Activated T-helper 2 cell treated with anti-CD3 and anti-CD28 coated beads, Interferon-gamma antibody, Interleukin-2, Interleukin-4, amounts not matched to agents 10 μg/mL and 5 μg/mL and 100 μg/mL, durations not matched to agents 14 hours and 24 hours and 36 hours (primary cell): ENCODE measurements at places on chromosomes 5 and 9.

GRCh38 chr5:25568989-25569625, 924.3 kb upstream of the CDH10 start:
- DNase-seq = no peak

DNA sequence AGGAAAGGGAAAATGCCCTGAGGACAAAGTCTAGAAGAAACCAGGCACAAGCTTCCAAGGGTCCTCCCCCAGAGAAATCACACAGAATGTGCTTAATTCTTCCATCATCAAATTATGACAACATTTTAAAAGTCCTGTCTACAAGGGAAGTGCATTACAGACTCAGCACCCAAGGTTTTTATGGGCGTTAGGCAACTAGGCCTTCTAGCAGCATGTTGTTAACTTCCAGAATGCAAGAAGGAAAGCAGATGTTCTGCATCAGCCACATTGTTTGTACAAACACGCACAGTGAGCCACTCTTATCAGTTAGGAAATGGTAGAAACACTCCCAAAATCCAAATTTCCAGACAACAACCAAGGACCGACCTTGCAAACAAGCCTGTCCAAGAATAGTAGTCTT, 26.5 kb downstream of the SMC5 start:
- DNase-seq = no peak

DNA sequence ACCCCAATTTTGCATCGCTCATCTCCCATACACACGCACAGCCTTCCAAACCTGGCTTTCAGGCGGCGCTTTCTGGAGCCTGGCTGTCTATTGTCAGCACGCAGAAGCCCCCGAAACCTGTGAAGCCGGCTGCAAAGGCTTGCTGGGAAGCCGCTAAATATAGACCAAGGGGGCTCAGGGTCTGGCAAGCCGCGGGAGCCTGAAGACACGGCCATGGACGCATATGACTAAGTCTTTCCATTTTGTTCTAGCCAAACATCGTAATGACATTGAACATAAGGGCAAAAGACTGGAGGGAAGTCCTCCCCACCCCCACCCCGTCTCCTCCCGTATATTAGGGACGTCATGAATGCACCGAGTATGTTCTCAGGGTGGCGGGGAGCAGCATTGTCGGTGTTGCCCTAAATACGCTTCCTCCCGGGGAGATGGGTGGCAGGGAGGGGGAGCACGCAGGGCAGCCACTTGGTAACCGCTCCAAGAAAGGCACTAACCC, 1.1 kb downstream of the CTNND2 start:
- DNase-seq = no peak

- no peak for DNase-seq
These were observed 86.7 kb downstream of the PHF2 start for GRCh38 chr9:93662952-93663572.

- no peak for DNase-seq
These were observed 169.0 kb downstream of the PDZD2 start for GRCh38 chr5:31807789-31808540.

DNA sequence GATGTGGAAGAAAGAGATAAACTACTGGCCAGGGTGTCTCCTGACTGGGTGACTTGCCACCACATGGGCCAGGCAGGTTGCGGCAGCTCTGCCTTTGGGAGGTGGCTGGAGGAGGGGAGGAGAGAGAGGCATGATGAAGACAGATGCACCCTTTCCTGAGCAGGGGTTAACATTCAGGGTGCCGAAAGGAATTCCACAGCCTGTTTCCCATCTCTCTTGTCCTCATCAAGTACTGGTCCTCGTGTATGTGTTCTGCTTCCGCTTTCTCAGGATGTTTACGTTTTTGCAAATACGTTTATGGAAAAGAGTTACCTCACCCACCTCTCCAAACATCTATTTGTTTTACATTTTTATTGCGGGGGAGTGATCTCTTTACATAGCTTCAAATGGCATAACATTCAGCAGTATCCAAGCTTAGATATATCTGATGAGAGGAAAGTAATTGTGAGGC, 73.4 kb downstream of the C9orf85 start:
- DNase-seq = no peak

DNA sequence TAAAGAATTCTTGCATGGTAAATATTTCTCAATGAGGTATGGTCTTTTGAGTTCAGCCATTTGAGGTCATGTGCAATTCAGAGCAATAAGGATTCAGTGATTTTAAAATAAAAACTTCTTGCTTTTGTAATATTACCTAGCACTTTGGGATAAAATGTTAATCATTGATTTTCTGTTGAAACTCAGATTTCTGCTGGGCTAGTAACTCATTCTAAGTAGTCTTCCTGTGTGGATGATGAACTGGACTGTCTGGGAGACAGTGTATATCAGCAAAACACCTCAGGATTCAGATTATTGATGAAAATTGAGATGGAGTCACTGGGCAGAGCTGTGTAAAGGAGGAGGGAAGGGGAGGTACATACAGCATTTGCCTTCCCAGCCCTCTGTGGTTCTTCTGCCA, 10.8 kb upstream of the PSAT1 start:
- DNase-seq = no peak

- no peak for DNase-seq
These were observed 167.0 kb downstream of the C5orf15 start for GRCh38 chr5:133801431-133801830.

DNA sequence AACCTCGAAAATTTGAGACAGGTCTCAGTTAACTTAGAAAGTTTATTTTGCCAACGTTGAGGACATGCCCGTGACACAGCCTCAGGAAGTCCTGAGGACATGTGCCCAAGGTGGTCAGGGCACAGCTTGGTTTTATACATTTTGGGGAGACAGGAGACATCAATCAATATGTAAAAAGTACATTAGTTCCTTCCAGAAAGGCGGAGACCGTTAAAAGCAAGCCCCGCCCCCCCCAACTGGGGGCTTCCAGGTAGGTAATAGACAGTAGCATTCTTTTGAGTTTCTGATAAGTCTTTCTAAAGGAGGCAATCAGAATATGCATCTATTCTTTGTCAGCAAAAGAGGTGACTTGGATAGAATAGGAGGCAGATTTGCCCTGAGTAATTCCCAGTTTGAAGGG, 599 bp upstream of the MOCS2 start:
- no peak for DNase-seq

DNA sequence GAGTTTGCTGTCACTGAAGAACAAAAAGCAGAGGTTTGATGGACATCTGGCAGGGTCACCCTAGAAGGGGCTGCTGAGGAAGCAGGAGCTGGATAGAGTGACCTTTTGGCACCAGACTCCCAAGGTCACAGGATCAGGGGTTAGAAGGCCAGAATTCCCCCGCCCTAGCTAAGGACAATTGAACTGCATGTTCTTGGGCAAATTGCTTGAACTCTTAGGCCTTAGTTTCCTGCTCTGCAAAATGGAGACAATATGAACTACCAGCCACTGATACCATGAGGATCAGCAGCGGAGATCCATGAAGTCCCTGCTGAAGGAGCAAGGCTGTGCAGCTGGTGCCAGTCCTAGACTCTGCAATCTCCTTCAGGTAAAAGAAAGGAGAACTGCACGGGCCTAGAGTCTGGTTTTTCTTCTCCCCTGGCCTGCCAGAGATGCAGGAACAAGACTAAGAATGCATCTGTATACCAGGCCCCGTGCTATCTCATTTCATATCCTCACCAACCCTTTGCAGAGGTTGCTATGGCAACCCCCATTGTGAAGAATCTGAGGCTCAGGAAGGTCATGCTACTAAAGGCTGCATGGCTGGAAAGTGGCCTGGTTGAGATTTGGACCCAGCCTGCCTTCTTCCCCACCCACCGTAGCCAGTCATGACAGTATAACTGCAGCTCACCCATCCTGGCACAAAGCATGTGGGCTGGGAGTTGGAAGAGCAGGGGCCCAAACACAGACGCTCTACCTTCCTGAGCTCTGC, 33.7 kb downstream of the CAMK2A start:
- no peak for DNase-seq

GRCh38 chr5:94908889-94909480, 290.5 kb downstream of the SLF1 start:
- DNase-seq = no peak

DNA sequence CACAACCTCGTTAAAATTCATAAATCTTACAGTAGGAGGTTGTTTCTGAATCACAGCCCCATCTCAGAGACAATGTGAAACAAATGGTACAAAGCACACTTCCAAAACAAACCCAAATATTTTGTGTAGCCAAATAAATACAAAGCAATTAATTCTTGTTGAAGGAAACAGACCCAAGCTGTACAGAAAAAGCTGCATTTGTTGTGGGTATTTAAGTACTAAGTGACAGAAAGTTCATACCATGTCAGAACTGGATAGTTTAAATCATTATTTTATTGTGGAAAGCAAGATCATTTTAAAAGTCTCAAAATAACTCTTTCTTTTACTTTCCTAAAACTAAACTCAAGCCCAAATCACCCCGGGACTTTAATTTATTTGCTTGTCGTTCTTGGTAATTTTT, 570.7 kb downstream of the ELAVL2 start:
- no peak for DNase-seq

GRCh38 chr5:2168601-2169429, 286.1 kb upstream of the IRX4 start:
- DNase-seq = no peak

DNA sequence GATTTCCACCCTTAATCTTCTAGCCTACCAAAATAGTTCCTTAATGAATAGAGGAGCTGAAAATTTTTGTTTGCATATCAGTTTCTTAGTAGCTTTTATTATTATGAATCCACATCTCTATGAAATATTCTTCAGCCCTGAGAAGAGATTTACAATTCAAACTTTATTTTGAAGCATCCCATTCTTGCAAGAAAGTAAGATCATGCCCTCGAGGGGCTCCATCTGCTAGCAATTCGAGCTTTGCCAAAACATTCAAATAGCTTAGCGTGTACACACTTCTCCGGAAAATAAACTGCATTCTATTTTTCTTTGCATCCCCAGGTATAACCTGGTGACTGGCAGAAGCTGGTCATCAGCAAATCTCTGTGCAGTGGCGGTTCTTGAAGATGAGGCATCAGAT, 370.7 kb downstream of the MTRR start:
- no peak for DNase-seq

GRCh38 chr9:14926941-14927624, 16.9 kb upstream of the FREM1 start:
- DNase-seq = no peak

DNA sequence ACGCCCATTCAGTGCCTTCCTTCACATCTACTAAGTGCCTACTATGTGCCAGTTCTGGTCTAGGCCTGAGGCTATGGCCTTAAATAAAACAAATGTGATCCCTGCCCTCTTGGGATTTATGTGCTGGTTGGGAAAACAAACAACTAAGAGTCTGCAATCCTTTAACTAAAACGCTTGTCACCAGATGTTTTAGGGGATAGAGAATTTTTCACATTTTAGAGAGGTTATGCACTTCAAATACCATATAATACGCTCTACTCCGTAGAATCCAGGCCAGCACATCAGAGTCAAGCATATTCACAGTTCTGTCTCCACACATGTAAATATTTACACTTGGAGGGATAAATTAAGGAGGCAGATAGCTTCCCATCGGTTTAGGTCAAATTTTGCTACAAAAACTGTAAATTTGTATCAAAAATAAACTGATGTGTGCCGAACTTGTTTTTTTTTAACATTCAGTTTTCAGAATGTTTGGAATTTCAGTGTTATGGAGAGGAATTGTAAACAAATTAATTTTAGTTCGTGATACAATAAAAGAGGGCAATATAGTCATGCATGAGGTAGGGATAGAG, 22.0 kb upstream of the ADRA1B start:
- DNase-seq = no peak

DNA sequence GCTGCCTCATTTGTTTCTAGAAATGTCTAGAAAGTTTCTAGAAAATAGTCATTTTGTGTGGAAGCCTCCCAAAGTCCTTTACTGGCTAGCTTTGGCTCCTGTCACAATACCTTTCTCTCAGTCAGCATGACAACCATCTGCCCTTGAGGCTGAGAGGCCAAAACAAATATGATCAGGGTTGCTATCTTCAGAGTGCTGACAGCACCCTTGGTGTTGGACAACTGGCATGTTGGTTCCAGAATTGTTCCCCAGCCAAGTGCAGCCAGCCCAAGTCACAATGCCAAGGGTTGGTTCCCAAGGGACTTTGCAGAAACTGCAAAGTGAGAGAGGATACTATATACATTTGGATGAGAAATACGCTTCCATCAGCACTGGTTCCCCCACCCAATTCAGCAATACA, 140.9 kb upstream of the GAS1 start:
- DNase-seq = no peak

DNA sequence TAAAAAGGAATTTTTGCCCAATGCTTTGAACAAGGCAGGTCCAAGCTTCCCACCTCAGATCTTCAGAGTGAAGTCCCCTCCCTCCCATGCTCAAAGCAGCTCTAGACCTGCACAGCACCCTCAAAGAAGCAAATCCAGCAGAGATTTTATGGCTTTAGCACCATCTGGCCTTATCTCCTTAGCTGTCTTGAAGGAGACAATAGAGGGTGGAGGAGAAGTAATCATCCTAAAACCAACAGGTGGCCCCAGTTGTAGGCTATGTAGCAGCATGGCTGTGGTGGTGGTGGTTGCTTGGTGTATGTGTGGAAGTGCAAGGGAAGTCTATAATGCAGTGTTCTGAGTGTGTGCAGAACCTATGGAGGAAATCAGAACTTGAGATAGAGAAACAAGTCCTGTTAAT, 140.1 kb downstream of the GRIA1 start:
- no peak for DNase-seq

DNA sequence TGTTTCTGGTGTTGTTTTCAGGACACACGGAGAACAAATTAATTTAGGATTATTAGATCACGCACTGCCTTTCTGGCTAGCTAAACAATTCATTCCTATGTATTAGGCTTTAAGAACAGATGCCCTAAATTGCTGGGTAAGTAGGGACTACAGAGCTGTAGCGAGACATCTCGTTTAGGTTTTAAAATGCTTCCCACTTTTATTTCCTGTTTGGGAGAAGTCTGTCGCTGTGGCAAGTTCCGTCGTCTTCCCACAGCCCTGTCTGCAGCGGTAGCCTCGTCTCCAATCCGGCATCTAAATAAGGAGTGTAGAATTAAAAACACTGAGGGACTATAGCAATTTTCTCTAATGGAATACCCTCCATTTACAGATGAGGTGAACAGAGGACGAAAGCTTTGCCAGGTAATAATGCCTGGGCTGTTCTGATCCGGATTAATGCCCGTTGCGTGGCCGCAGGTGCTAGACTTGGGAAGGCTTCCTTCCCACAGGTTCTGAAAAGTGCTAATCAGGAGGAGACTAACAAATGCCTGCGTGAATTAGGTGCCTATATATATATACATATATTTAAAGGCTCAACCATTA, 1.3 kb upstream of the TRIM36 start:
- DNase-seq = no peak

- DNase-seq = no peak
These were observed 18.1 kb upstream of the GPX3 start for GRCh38 chr5:151002250-151002649.
